Lung (tissue), 17 donors: ENCODE measurements at places on chromosomes 6 and 20. TPM values are rescaled to one million over a fixed set of nuclear protein-coding genes. Genes with fewer than 3 reads are reported as not detected.

- no peaks in the 10 kb centered on the region for H3K27me3 ChIP-seq
- no peaks in the 10 kb centered on the region for H3K36me3 ChIP-seq
- no peak overlapping the region for H3K27ac ChIP-seq
- no peak overlapping the region for H3K4me3 ChIP-seq
- no peaks in the 10 kb centered on the region for H3K4me1 ChIP-seq
- DNase-seq = no peak
Measured at GRCh38 chr6:144083172-144083571, 12.2 kb downstream of the SF3B5 start.

GRCh38 chr6:84910906-84911607 is 146.7 kb upstream of the TBX18 start:
- H3K27me3 ChIP-seq = no peaks in the 10 kb centered on the region
- DNase-seq = no peak
- H3K4me3 ChIP-seq = no peak overlapping the region
- no peaks in the 10 kb centered on the region for H3K36me3 ChIP-seq

- H3K27me3 ChIP-seq = no peaks in the 10 kb centered on the region
- peaks cover 11% of the 10 kb centered on the region for H3K4me1 ChIP-seq
- H3K36me3 ChIP-seq = no peaks in the 10 kb centered on the region
Measured at GRCh38 chr20:4109307-4109940, 94.1 kb upstream of the RNF24 start.

GRCh38 chr6:95848717-95849116 is 167.1 kb upstream of the FUT9 start:
- no peaks in the 10 kb centered on the region for H3K27me3 ChIP-seq
- H3K36me3 ChIP-seq = no peaks in the 10 kb centered on the region
- H3K4me3 ChIP-seq = no peak overlapping the region
- no peaks in the 10 kb centered on the region for H3K4me1 ChIP-seq
- no peak for DNase-seq

The RHAG gene
- total RNA-seq = 0.31 TPM

The CDYL gene
- 31.1 TPM for total RNA-seq

The ME1 gene
- 4.9 TPM for total RNA-seq

The HLA-DQB1 gene
- 4.1 TPM for total RNA-seq
